Dermis microvascular lymphatic vessel endothelial cell (primary cell): ENCODE measurements at places on chromosomes 6 and 20. TPM values are rescaled to one million over a fixed set of nuclear protein-coding genes. Genes with fewer than 3 reads are reported as not detected.

Gene CDYL
- 20.8 and 26.9 TPM in 2 replicates for total RNA-seq

Gene C20orf144
- under 0.01 TPM in 1 of 2 replicates, not detected in the other for total RNA-seq

Gene CDH26
- 0.13 and 1.1 TPM in 2 replicates for total RNA-seq

Gene RIPPLY2
- 0.13 and 0.51 TPM in 2 replicates for total RNA-seq

Gene RNF217
- 10.4 and 15.9 TPM in 2 replicates for total RNA-seq

Gene HMGN3
- 48.8 and 49.4 TPM in 2 replicates for total RNA-seq

Gene CNPY3
- total RNA-seq = 15.5 and 22.3 TPM in 2 replicates
